ENCODE measurements at places on chromosomes 4 and X. TPM values are rescaled to one million over a fixed set of nuclear protein-coding genes. Genes with fewer than 3 reads are reported as not detected.

RTL5 gene
- 0.23 TPM for total RNA-seq

KDR gene
- total RNA-seq = 0.63 TPM

DNA sequence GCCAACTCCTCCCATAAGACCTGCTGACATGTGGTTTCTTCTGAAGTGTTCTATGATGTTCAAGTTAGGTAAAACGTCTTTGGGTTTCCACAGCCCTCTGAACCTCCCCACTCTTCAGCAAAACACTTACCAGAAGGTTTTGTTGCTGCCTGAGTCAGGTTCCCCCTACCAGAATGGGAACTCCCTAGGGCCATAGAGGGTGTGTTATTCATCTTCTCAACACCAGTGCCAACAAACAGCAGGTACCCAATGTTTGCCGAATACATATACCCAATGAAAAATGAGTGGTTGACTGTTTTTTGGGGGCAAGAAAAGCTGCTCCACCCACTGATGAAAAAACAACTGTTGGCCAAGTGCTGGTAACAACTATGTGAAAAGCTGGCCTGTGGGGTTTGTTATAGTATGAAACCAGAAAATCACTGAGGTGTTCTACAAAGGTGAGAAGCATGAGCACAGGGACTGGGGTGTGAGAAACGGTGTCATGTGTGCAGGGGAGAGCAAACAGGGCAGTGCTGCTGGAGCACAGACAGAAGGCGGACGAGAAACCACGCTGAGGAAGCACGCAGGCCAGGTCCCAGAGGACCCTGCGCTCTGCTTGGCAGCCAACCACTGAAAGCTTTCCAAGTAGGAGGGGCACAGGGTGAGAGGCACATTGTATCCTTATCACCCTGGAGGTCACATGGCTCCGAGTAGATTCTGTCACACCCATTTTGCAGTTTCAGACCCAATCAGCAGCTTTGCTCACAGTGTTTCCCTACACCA lies 28.8 kb downstream of the ATP8A1 start:
- H3K4me3 ChIP-seq = no peak overlapping the region
- no peak overlapping the region for H3K27ac ChIP-seq
- H3K36me3 ChIP-seq = no peaks in the 10 kb centered on the region
- no peak for DNase-seq

KIAA1210 gene
- total RNA-seq = 0.07 TPM

- H3K4me3 ChIP-seq = no peak overlapping the region
- H3K27ac ChIP-seq = no peak overlapping the region
- no peaks in the 10 kb centered on the region for H3K36me3 ChIP-seq
- H3K27me3 ChIP-seq = no peaks in the 10 kb centered on the region
- no peak for DNase-seq
Observed at GRCh38 chr4:150609131-150609530, 27.2 kb downstream of the MAB21L2 start.

HERC5 gene
- total RNA-seq = 2.6 TPM

DNA sequence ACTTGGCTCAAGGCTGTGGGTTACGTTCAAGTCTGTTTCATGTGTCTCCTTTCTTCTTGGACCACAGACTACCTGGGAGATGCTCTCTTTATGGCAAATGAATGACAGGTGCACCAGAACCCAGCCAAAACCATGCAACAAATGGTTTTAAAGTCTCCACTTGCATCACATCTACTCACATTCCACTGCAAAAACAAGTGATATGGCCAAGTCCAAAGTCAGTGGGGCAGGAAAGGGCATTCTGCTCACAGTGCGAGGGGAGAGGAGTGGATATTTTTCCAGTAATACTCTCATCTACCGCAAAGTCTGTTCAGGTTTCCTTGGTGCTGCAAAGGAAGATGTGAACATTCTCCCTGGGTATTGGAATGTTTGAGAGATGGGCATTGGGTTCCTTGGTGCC lies 120.5 kb downstream of the UCHL1 start:
- no peaks in the 10 kb centered on the region for H3K27me3 ChIP-seq
- H3K4me1 ChIP-seq = peaks cover 12% of the 10 kb centered on the region
- no peak for DNase-seq
- H3K27ac ChIP-seq = no peak overlapping the region
- no peaks in the 10 kb centered on the region for H3K36me3 ChIP-seq
- no peak overlapping the region for H3K4me3 ChIP-seq

KCTD8 gene
- 0.35 TPM for total RNA-seq

GLRA3 gene
- total RNA-seq = not detected
